ENCODE measurements at places on chromosomes 2 and 18. TPM values are rescaled to one million over a fixed set of nuclear protein-coding genes. Genes with fewer than 3 reads are reported as not detected.

DSEL gene
- total RNA-seq = 0.23 TPM

DNA sequence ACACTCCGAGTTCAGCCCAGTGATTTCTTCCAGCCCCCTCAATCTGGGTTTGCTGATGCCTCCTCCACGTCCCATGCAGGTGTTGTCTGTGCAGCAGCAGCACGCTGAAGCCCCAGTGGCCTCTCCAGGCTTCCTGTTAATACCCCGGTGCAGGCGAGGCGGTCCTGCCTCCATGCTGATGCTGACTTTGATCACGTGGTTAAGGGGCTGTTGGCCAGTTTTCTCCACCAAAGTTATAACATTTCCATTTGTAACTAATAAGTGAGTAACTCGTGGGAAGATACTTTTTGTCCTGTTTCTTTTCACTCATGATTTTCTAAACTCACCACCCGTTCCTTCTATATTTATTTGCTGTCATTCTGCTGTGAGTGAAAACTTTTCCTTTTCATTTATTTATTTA, 42.5 kb upstream of the TMEM18 start:
- no peak for DNase-seq

- no peak for DNase-seq
Measured at GRCh38 chr2:16326711-16327300, 338.8 kb downstream of the CYRIA start.

GRCh38 chr18:57095884-57096283, 51.0 kb upstream of the BOD1L2 start:
- DNase-seq = no peak

DNA sequence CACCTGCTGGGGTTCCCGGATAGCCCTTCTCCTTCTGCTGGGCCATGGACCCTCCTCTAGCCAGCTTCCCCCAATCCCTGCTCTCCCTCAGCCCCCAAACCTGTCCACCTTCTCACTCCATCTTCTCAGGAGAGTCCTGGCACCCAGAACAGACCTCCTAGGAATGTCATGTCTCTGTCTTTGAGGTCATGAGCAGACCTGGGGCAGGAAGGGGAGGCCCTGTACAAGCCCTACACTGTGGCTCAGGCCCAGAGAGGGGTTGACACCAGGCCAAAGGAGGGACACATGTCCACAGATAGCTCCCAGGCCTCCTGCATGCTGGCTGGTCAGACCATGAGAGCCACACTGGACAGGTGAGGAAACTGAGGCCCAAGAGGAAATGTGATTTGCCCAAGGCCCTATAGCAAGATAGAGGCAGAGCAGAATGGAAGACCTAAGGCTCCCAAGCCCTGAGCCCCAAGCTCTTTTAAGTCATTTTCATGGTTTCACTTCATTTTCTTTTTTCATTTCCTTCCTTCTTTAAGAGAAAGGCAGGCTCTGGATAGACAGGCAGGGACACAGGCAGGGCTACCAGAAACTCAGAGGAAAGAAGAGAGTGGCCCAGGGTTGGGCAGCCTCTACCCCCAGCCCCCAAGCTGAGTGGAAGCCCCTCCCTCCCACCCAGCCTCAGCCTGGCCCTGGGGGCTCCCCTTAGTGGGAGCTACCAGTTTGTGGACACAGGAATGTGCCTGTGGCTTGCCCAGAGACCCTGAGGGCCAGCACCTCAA, 159.7 kb downstream of the SMAD7 start:
- no peak for DNase-seq

DNA sequence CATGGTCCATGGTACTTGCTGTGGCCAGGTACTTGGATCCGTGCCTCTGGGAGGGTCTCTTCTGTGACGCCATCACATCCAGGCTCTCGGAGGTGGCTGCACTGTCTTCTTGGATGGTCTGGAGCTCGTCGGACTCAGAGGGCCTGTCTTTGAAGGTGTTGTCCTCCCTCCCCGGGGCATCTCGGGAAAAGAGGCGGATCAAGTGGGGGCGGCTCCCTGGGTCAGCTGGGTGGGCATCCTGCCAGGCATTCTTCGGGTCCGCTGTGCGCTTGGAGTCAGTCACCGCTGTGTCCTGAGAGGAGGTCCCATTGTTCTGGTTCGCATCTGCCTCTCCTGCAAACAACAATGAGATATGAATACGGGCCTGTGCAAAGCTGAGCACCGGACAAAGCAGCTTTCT, 115.6 kb downstream of the MBP start:
- DNase-seq = no peak
